ENCODE measurements at places on chromosomes 11 and 22.

DNA sequence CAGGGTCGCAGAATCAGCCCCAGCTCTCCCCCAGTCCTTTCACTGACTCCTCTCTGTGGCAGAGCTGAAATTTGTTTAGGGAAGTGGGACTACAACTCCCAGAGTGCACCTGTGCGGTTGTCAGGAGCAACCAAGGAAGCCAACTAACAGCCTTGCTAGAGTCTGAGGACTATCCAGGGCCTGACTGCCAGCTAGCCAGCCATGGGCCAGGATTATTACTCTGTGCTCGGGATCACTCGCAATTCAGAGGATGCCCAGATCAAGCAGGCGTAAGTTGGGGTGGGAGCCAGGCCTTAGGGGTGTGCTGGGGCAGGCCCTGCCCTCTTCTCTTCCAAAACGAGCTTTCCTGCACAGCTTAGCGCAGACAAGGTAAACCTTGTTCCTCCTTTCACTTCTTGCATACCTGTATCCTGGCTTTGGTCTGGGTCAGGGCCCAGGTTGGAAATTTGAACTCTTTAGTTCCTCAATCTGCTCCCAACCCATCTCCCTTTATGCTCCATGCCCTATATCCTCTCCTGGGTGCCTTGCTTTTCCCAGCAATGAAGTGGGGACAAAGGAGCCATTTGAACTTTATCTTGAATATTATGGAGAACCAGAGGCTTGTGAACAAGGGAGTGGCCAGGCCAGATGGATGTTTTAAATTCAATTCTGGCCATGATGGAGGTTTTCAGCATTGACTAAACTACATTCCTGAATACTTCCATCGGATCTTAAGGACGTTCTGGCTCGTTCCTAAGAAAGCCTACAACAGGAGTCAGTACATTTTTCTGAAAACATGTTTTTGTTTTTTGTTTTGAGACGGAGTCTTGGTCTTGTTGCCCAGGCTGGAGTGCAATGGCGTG lies at the start of gene DNAJB13:
DNAJB13 (plus strand) TSS at position 158 of the 842 bp plus-strand sequence; CDS start at position 202, 44 bp downstream.
- no peak for DNase-seq

DNA sequence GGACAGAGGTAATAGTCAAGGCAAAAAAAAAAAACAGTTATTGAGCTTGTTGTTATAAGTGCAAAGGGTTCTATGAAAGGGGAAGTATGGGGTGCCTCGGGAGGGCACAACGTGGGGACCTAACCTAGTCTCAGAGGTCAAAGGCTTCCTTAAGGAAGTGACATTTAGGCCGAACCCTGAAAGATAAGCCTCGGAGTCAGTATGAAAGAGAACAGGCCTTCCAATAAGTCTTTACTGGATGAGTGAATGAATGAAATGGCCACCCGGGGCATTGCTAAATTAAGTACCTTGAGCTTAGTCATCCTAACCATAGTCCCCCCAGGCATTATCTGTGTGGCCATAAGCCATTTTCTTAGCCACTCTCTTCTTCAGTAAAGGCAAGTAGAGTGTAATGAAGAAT lies 19.7 kb downstream of the FLI1 start:
- no peak for DNase-seq

DNA sequence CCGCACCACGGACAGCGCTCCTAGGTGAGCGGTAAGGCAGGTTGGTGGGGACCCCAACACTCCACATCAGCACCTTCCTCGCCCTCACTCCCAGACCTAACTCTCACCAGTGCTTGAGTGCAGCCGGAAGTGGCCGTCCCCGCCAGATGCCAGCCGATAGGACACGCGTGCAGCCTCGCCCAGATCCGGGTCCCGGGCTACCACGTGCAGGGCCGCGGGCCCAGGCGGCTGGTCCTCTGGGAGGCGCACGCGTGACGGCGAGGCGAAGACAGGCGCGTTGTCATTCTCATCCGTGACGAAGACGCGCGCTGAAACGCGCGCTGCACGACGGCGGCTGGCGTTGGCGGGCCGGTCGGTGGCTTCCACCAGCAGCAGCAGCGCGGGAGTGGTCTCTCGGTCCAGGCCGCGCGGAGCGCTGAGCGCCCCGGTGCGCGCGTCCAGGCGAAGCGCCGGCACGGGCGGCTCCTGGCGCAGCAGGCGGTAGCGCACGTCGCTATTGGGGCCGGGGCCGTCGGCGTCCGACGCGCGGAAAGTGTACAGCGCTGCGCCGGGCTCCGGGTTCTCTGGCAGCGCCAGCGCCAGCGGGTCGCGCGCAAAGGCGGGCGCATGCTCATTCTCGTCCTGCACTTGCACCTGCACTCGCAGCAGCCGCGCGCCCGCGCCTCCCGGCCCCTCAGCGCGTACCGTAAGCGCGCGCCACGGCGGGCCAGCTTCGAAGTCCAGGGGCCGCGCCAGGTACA lies 10.8 kb upstream of the TPP1 start:
- DNase-seq = no peak

- DNase-seq = no peak
These were observed 12.5 kb upstream of the MGAT3 start for GRCh38 chr22:39444247-39444800.

DNA sequence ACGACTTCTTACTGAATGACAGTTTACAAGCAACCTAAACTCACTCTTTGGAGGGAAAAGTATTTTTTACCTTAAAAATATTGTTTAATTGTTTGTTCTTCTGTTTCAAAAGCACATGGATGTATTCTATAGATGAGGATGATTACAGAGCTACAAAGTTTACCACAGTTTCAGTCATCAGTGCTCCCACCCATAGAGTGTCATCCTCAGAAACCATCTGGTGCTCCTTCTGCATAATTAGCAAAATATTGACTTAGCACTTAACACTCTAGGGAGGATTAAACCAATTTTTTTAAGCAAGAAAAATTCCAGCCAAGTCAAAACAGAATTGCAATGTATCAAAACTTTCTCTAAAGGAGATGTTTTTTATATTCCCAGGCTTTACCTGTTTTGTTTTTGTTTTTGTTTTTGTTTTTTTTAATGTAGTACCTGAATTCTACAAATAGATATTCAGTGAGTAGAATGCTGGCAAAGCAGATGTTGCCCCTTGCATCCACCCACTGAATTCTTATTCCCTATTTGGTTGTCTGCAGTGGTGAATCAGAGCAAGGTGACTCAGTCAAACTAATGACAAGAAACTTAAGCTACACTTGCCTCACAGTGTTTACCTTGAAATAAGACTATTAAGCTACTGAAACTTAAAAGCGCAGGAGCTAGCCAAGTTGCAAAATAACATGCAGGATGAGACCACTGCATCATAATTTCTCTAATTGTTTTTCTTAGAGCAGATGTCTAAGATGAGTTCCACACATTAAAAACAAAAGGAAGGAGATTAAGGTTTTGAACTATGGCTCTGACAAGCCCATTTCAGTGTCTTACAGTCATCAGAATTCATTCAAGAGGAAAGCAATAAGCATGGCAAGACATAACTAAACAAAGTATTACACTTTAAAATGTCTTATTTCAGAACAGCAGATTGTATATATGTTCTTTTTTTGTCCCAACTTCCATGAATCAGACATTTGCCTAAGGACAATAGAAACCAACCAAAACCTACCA lies 155.1 kb upstream of the SOX6 start:
- DNase-seq = no peak

GRCh38 chr11:84526250-84526649 lies 1100.9 kb downstream of the DLG2 start:
- no peak for DNase-seq

- no peak for DNase-seq
These were observed 215.5 kb downstream of the TTC28 start for GRCh38 chr22:28464127-28464526.

DNA sequence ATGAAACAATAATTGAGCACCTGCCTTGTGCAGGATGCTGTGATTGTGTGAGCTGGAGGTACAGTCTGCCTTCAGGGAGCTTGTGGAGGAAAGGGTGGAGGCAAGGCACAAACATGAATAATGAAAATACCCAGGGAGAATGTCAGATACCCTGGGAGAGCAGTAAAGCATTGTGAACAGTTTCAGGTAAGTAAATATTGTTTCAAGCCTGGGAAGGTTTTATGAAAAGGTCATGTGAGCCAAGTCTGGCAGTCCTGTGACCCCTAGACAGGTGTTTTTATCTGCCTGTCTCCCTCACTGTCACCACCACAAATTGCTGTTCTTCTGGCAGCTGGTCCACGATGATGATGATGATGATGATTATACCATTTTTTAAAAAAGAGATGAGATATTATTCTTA lies 32.0 kb downstream of the SPECC1L start:
- DNase-seq = no peak

GRCh38 chr22:21807544-21808529 lies 59.6 kb downstream of the MAPK1 start:
- DNase-seq = no peak

DNA sequence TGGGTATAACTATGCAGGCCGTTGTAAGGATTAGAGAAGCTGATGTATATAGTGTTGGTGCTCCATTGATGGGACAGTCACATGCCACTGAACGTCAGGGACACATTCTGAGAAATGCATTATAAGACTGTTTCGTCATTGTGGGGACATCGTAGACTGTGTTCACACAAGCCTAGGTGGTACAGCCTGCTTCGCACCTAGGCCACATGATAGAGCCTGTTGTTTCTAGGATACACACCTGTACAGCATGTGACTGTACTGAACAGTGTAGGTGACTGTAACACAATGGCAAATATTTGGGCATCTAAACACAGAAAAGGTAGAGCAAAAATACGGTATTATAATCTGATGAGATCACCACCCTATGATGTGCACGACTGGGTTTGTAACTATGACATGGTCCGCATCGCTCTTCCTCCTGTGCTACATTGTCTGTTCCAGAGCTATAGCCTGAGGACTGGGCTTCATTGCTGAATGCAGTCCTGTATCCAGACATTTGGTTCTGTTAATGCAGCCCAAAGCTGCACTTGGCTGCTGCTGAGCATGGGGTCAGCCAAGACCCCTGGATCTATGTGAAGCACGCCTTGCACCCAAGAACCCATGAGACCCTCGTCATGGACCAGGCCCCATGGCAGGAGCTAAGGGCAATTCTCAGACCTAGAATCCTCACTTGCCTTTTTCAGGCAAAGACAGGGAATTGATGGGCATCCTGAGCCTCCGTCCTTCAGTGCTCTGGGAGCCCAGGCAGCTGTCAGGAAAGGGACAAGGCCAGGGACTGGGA lies 51.1 kb upstream of the THY1 start:
- DNase-seq = no peak

DNA sequence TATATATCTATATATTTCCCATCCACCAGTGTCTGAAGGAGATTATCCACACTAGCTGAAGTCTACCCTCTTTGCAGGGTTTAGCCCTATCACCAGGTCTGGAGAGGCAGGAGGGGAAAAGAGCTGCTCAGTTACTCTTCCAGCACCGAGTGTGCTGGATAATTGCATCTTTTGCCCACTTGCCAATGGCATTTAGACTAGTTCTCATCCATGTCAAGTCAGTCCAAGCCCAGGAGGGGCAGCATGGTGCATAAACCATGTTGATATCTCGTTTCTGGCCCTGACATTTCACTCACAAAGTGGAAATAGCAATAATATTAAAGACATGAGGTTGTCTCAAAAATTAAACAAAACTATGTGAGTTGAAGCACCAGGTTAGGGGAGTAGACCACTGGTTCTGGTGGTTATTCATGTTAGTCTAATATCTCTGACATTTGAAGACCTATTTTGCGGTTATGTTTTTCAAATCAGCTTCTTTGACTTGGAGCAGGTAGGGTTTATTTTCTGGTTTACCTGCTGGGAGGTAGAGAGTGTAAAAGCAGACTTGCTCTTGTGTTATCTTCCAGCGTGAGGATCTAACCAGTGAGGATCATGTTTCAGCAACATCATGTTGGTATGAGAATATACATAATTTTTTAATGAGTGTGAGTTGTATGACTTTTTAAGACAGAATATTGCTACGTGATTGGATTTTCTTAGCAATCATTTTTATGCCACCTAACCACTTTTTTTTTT lies 273.2 kb upstream of the KIRREL3 start:
- DNase-seq = no peak

GRCh38 chr11:7381937-7382336 lies 103.4 kb upstream of the OLFML1 start:
- no peak for DNase-seq

DNA sequence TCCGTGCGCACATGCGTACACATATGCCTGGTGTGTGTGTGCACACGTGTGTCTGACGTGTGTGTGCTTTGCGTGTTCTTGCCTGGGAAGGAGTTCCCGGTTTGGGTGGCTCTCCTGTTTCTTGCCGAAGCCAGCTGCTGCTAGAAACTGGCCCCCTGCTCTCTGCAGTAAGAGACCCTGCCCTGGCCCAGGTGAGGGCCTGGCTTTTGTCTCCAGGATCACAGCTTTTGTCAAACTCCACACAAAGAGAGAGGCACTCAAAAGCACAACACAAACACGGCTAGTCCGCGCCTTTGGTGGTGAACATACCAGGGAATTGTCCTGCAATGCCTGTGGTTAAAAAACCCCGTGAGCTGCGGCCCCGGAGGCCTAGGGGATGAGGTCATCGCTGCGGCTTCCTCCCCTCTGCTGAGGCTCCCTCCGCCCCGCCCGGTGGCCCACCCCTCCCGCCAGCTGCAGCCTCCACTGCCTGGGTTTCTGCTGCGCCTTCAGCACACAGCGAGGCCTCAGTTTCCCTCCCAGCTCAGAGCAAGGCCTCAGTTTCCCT lies 88.9 kb downstream of the KCNQ1 start:
- no peak for DNase-seq

DNA sequence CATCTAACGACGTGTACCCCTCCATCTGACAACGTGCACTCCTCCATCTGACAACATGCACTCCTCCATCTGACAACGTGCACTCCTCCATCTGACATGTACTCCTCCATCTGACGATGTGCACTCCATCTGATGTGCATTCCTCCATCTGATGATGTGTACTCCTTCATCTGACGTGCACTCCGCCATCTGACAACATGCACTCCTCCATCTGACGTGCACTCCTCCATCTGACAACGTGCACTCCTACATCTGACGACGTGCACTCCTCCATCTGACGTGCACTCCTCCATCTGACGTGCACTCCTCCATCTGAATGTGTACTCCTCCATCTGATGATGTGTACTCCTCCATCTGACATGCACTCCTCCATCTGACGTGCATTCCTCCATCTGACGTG lies 8.0 kb upstream of the IL17REL start:
- no peak for DNase-seq

DNA sequence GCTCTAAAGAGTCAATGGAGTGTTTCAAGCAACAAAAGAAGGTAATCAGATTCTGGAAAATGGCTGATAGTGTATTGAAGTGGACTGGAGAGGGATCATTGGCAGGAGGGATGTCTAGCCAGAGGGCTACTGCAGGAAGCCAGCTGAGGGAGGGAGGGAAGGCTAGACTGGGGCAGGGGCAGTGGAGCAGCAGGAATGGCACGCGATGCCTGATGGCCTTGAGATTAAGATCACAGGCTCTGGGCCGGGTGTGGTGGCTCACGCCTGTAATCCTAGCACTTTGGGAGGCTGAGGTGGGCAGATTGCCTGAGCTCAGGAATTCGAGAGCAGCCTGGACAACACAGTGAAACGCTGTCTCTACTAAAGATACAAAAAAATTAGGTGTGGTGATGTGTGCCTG lies 47.5 kb upstream of the PRDM11 start:
- no peak for DNase-seq

- DNase-seq = no peak
These were observed 111.4 kb upstream of the GRAMD1B start for GRCh38 chr11:123318623-123319022.

Measured in activated CD4-positive, alpha-beta T cell treated with anti-CD3 and anti-CD28 coated beads for 4 hours (primary cell).